ENCODE measurements at places on chromosomes 1 and 21. TPM values are rescaled to one million over a fixed set of nuclear protein-coding genes. Genes with fewer than 3 reads are reported as not detected.

DNA sequence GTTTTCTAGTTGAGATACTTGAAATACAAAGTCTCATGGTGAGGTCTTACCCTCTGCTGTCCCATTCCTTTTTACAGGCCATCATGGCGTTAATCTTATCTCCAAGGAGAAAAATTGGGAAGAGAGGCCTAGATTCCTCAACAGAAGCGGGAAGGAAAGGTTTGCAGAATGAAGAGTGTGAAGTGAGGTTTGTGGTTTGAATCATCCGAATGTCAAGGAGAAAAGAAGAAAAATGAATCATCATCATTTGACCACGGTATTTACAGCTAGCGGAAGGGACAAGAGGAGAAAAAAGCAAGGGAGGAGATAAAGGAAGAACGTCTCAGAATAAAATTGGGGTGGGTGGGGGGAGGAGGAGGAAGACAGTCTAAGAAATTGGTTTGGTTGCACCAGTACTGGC, 935 bp upstream of the COG2 start:
- peak; percentile 31 for DNase-seq

DNA sequence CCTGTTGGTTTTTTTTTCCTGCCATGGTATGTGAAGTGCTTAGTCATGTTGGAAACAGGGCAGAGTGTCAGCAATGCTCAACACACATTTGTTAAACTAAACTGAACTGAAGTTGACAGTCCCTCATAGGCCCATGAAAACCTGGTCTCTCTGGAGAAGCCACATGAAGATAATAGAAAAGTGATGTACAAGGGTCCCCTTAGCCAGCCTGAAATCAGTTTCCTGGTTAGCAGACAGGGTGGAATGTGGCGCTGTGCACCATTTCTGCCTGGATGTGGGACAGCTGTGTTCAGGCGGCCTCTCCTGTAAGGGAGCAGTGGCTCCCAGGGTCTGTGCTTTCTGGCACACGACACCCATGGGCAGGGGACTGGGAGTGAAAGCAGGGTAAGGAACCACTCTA, 9.9 kb upstream of the CHI3L1 start:
- peak; percentile 12 for DNase-seq

GRCh38 chr1:167837326-167837725, 76.6 kb downstream of the ADCY10 start:
- DNase-seq = no peak

GRCh38 chr1:164624400-164624799, 65.4 kb downstream of the PBX1 start:
- DNase-seq = no peak

DNA sequence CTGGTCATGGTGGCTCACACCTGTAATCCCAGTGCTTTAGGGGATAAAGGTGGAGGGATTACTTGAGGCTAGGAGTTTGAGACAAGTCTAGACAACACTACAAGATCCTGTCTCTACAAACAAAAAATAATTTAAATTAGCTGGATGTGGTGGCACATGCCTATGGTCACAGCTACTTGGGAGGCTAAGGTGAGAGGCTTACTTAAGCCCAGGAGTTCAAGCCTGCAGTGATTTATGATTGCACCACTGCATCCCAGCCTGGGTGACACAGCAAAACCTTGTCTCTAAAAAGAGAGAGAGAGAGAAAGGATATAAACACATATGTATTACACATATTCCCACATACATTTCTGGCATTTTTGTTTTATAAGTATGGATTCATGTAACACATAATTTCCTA, 325.2 kb downstream of the DUSP10 start:
- no peak for DNase-seq

- DNase-seq = no peak
Measured at GRCh38 chr1:110620250-110620615, 14.1 kb upstream of the KCNA2 start.

DNA sequence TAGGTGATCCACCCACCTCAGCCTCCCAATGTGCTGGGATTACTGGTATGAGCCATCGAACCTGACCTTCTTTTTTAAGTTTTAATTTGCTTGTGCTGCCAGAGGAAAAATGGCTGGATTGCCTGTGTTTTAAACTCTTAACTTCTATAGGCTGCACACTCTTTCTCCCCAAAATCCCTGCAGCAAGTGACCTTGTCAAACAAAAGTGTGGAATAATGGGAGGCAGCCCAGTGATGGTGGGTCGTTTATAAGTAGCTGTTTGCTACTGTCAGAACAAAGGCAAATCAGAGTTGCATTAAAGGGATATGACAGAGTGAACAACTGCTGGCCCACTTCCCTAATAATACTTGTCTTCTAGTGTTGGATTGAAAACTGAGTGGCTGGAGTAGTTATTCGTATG, 74.2 kb downstream of the ADGRL2 start:
- DNase-seq = no peak

- no peak for DNase-seq
Measured at GRCh38 chr1:184497959-184498723, 111.3 kb downstream of the C1orf21 start.

GRCh38 chr1:174726167-174726879, 273.4 kb upstream of the CACYBP start:
- peak; percentile 46 for DNase-seq

The MYBPH gene
- not detected for total RNA-seq

The OR6N1 gene
- not detected for total RNA-seq
